ENCODE measurements at places on chromosomes 13 and 19.

DNA sequence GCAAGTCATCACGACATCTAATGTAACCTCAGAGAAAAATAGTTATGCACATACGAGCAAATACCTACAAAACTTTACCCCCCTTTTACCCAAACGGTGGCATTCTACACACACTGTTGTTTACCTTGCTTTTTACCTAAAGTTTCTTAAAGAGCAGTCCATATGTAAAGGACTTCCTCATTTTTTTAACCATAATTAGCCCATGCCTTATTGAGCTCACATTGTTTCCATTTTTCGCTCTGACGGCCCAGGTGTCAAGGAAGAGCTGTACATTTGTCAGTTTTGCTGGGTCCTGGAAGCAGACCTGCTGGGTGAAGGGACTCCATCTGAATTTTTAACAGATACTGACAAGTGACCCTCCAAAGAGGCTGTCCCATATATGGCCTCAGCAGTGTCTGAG is 89.4 kb downstream of the STK24 start:
- DNase-seq = no peak

DNA sequence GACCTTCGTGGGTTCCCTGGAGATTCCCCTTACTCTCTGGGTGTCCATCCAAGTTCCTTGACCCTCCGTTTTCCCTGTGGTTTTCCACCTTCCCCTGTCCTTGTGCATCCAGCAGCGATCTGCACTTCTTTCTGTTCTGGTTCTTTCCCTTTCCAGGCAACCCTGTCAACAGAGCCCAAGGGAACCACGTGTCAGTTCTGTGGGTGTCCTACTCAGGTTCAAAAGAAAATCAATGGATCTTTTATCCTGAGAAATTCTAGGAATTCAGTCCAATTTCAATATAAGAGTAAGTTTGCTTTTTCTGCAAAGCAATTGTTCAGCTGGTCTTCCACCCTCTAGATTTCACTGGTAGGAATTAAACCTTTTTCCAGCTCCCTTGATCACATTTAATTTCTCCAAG is 1394.8 kb upstream of the SLC10A2 start:
- DNase-seq = no peak

- no peak for DNase-seq
Observed at GRCh38 chr13:35917942-35918645, 213.1 kb downstream of the DCLK1 start.

GRCh38 chr19:48900477-48901406 is 630 bp downstream of the NUCB1 start:
- peak; percentile 35 for DNase-seq

DNA sequence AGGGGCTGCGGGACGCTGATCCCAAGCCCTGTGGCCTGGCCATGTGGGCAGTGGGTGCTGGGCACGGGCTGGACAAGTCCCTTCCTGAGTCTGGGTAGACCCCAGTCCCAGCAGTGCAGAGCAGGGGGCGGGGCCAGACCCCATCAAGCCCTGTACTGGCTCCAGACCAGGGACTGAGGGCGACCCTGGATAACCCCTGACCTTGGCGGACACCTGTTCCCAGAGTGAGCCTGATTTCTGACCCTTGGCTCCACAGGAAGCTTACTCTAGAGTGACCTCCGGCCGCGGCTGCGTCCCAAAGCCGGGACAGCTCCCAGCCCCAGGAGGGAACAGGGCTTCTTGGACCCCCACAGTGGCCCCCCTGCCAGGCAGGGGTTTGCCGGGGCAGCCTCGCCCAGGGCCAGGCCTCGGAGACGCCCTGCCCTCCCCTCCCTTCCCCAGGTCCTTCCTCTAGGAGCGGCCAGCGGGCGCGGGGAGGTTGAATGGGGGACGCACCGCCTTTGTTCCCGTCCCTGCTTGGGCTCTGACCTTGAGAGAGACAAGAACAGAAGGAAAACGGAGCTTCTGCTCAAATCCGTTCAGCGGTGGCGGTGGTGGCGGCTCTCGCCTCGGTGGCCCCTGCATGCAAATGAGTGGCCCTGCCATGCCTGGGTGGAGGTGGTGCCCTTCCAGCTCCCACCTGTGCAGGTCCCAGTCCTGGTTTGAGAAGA is 2.3 kb upstream of the EFNA2 start:
- DNase-seq = no peak

GRCh38 chr13:59771272-59771671 is 392.5 kb downstream of the DIAPH3 start:
- no peak for DNase-seq

DNA sequence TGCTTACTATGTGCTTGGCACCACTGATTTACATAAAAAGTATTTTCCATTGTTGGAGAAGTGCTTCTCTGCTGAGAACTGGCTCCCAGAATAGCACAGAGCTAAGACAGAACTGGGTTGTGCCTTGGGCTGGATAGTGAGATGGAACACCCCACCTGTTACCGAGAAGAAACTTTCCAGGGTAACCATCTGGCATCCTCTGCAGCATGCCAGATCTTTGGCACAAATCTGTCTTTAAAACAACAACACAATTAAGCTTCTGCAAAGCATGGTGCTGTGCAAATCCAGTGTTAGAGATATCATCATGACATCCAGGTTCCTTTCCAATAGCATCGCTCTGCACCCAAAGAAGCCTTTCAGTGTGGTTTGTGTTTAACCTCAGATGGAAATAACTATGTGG is 202.5 kb upstream of the RFC3 start:
- no peak for DNase-seq

DNA sequence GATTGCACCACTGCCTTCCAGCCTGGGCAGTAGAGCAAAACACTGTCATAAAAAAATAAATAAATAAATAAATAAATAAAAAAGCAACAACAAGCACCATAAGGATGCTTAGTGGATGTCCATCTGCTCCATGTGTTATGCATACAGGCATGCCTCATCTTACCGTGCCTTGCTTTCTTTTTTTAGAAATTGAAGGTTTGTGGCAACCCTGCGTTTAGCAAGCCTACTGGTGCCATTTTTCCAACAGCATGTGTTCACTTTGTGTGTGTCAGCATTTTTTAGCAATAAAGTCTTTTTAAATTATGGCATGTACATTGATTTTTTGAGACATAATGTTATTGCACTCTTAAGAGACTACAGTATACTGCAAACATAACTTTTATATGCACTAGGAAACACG is 68.3 kb downstream of the PEPD start:
- DNase-seq = no peak

DNA sequence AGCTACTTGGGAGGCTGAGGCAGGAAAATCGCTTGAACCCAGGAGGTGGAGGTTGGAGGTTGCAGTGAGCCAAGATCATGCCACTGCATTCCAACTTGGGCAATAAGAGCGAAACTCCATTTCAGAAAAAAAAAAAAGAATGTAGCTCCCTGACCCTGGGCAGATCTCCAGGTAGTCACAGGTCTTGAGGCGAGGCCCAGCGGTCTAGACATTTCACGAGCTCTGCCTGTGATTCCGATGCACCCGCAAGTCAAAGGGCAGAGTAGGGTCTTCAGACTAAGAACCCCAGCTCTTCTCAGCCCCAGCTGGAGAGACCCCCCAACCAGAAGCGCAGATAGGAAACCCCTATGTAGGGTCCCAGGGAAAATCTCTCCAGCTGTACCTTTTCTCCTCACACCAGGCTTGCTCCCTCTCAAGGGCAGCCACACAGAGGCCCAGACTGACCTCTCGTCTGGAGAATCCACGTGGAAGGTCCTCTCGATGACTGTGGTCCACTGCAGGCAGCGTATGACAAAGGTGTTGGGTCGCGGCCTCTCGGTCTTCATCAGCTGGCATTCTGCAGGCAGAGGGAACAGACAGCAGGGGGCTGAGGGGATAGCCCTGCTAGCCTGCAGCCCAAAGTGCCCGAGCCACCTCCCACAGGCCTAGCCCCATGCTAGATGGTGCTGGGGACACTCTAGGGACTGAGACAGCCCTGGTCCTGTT is 28.4 kb upstream of the CCNP start:
- DNase-seq = no peak

DNA sequence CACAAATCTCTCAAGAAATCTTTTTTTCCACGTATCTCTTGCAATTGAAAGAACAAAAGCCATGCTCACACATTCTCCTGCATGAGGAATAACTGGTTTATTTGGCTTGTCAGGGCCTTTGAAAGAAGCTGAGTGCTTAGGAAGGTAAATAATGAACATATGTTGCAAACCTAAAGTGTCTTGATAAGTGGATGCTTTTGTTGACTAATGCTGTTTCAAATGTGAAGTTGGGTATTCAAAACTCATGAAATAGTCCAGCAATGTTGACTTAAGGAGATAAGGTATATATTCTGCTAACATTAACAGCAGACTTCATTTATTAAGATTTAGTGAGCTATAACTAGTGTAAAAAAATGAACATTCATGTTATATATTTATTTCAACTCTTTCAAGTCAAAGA is 1792.7 kb upstream of the MIR17HG start:
- no peak for DNase-seq

GRCh38 chr19:5170329-5170745 is 170.3 kb downstream of the PTPRS start:
- peak; percentile 87 for DNase-seq

- DNase-seq = no peak
Observed at GRCh38 chr13:83563499-83563898, 318.8 kb downstream of the SLITRK1 start.

DNA sequence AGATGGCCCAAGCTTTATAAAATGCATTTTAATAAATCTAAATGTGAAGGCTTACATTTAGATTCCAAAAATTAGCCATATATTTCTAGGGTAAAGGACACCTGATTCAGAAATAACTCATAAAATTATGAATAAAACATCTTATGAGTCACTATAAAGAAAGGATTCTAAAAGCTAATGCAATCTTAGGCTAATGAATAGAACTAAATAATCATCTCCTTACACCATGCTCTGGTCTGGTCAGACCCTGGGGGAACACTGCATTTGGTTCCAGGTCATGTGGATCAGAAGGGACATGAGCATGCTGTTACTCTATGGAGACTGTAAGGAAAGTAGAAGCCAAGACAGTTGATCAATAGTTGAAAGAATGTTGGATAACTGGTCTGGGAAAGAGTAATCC is 370.4 kb downstream of the NDFIP2 start:
- no peak for DNase-seq

GRCh38 chr19:47444388-47444821 is 25.1 kb upstream of the MEIS3 start:
- DNase-seq = no peak

GRCh38 chr19:30227661-30228112 is 144.5 kb upstream of the ZNF536 start:
- peak; percentile 81 for DNase-seq

- no peak for DNase-seq
Observed at GRCh38 chr19:6470173-6470572, 6.1 kb downstream of the CRB3 start.

DNA sequence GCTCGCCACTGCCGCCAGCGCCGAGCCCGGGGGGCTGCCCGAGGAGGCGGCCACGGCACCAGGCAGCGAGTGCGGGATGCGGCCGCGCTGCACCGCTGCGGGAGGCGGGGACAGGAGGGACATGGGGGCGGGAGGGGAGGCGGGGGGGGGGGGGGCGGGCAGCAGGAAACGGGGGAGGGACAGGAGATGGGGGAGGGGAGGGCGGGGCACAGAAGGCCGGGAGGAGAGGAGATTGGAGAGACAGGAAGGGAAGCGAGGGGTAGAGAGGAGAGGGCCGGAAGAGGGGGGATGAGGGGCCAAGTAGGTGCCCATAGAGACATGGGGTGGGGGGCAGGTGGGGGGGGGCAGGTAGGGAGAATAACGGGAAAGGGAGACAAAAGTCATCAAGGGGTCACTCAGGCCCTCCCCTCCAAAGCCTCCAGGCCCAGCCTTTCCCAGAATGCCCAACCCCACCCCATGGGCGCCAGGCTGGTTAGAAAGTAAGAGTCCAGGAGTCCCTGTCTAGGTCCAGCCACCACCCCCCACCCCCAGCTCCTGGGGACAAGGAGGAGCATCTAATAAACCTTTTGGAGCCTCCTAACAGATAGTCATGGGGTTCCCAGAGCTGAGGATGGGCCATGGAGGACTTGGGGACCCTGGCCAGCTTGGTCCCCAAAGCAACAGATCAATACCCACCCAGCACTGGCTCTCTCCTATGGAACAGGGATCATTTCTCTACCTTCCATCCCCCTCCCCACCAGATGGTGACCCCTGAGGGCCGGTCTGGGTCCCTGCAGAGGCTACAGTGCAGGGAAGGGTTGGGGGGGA is 9.5 kb downstream of the NR2F6 start:
- DNase-seq = no peak

GRCh38 chr13:34308725-34309124 is 490.8 kb downstream of the RFC3 start:
- no peak for DNase-seq

DNA sequence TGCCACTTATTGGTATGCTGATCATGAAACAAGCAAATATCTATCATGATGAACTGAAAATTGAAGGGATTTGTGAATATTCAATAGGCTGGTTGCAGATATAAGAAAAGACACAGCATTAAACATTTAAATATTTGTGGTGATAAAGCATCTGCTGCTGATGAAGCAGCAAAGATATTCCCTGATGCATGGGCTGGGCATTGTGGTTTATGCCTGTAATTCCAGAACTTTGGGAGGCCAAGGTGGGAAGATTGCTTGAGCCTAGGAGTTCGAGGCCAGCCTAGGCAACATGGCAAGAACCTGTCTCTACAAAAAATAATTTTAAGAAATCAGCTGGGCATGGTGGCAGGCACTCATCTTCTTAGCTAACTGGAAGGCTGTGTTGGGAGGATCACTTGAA is 54.5 kb downstream of the GPR180 start:
- no peak for DNase-seq

DNA sequence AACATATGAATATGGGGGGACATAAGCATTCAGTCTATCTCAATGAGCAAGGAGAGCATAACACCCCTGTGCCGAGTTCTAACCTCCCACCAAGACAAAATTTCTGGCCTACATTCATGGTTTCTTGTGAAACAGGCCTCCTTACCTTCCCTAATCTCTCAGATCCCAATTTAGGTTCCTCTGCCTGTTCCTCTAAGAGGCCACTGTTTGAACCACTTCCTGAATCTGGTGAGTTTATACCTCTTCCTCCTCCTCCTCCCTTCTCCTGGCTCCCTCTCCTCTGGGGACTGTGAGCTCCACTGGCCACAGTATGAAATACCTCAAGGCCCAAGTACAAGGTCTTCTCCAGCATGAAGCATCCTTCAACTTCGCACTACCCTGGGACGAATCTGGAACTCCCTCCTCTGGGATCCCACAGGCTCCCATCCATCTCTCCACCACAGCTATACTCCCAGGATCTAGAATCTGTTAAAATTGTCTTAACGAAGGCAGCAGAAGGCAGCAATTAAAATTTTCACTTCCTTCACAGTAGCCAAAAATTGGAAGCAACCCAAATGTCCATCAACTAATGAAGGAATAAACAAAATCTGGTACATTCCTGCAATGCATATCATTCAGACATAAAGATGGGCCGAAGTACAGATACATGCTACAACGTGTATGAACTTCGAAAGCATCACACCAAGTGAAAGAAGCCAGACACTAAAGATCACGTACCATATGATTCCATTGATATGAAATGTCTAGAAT is 7.8 kb upstream of the SIGLECL1 start:
- no peak for DNase-seq

All from stimulated activated CD8-positive, alpha-beta memory T cell treated with anti-CD3 and anti-CD28 coated beads, Interleukin-4, amount 100 ng/mL, for 48 hours (primary cell).